Activated naive CD4-positive, alpha-beta T cell treated with anti-CD3 and anti-CD28 coated beads, Interleukin-2, amount 50 U/mL, for 72 hours (primary cell): ENCODE measurements at places on chromosomes 12 and 14. TPM values are rescaled to one million over a fixed set of nuclear protein-coding genes. Genes with fewer than 3 reads are reported as not detected.

IFI27 gene
- total RNA-seq, result 2.5 TPM

PLD4 gene
- 0.04 TPM for total RNA-seq

DNA sequence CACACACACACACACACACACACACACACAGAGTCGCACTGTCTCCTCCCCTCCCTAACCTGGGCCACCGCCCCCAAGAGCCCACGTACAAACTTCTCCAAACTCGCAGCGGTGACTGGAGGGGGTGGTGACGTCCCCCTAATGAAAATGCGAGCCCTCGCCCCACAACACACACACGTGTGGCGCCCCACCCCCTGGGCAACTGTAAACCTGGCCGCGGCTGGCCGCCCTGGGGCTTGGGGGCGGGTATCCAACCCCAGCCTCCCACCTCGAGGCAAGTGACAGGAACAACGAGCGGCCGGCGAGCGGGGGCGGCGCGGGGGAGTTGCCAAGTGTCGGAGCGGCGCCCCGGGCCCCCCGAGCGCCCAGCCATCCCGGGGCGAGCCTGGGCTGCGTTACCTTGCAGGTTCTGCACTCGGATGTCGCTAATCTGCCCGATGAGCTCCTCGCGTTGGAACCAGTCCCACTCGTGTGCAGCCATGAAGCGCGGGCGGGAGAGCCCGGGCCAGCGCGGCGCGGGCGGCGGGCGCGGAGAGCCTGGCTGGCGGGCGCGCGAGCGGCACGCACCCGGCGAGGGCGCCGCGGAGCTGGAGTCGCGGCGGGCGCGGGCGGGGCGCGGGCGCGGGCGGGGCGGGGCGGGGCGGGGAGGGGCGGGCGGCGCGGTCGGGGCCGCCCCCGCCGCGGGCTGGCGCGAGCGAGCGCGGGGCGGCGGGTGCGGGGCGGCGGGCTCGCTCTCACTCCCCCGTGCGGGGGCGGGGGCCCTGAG is at the start of gene CLMN:
CLMN (minus strand) TSS at position 597 of the 766 bp plus-strand sequence; CDS start at position 481, 116 bp downstream.
- peak; percentile 23 for DNase-seq

- DNase-seq, result no peak
Observed at GRCh38 chr12:46224386-46224785, 44.5 kb downstream of the SLC38A1 start.

GRCh38 chr12:92539110-92539749 is 163.6 kb upstream of the PLEKHG7 start:
- DNase-seq, result no peak

- DNase-seq, result no peak
Observed at GRCh38 chr12:123519141-123520001, 14.1 kb downstream of the RILPL1 start.

DNA sequence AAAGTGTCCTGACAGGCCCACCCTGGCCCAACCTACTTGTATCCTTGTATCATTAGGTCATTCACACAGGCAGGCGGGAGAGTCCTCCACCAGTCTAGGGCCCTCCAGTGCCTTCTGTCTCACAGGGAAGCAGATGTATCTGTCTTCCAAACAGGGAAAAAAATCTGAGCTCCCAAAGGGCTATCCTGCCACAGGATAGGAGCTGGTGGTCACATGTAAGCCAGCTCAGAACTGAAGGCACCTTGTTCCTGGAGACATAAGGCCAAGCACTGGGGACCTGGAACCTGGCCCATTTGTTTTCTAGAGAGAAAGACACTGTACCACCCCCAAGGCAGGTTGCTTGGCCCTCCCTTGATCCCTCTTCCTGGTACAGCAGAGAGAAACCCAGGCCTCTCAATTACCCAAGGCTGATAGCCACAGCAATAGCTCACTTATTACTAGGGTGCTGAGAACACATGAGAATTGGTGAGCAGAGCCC is 19.4 kb upstream of the PLEKHH1 start:
- no peak for DNase-seq

DNA sequence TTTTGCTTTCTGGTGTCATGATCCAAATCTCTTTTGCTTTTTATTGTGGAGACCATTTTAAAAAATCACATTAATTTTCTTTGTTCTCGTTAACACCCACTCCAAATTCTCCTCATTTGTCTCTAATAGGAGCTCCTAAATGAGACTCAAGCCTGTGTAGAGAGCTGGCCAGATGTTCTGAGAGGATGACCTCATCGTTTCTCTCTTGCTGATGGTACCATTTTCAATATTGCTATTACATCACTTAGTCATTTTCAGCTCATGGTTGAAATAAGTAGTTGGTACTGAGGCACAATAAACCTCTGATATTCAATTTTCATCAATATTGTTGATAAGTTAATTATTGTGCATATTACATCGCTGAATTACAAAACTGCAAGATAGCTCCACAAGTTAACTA is 31.5 kb downstream of the SPTB start:
- no peak for DNase-seq

- DNase-seq, result no peak
Observed at GRCh38 chr12:55624056-55624455, 12.6 kb upstream of the OR10P1 start.
